ENCODE measurements at places on chromosomes 6 and 20.

DNA sequence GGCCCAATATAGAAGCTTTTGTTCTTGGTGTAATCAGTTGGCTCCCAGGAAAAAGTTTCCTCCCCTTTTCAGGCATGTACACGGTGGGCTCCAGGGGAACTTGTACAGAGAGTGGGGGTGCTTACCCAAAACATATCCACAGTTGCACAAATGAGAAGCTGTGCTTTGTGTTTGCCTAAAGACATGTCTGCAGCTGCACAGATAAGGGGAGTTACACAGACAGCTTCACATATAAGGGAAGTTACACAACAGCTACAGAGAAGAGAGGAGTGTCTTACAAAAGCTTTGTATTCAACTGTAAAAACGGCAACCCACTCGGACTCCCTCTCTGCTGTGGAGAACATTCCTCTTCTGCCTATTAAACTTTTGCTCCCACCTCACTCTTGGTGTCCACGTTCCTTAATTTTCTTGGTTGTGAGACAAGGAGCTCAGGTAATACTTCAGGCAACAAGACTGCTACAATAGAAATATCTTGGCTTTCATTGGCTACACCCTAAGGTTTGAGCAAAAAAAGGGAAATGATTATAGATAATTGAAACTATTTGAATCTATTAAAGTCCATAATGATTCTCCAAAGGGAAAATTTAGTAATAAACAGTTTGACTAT, 7.4 kb upstream of the PNRC1 start:
- no peak for DNase-seq
- no peak overlapping the region for H3K4me3 ChIP-seq
- no peak overlapping the region for H3K27ac ChIP-seq
- H3K4me1 ChIP-seq, result peaks cover 19% of the 10 kb centered on the region
- H3K36me3 ChIP-seq, result no peaks in the 10 kb centered on the region
- H3K27me3 ChIP-seq, result no peaks in the 10 kb centered on the region

GRCh38 chr6:13952101-13952500, 27.3 kb downstream of the RNF182 start:
- H3K27ac ChIP-seq, result no peak overlapping the region
- no peak for DNase-seq
- no peaks in the 10 kb centered on the region for H3K4me1 ChIP-seq
- H3K36me3 ChIP-seq, result no peaks in the 10 kb centered on the region
- H3K27me3 ChIP-seq, result no peaks in the 10 kb centered on the region

- DNase-seq, result no peak
- no peaks in the 10 kb centered on the region for H3K27me3 ChIP-seq
- no peak overlapping the region for H3K27ac ChIP-seq
- no peaks in the 10 kb centered on the region for H3K4me1 ChIP-seq
- no peak overlapping the region for H3K4me3 ChIP-seq
- H3K36me3 ChIP-seq, result no peaks in the 10 kb centered on the region
These were observed 294.1 kb downstream of the LRFN2 start for GRCh38 chr6:40293060-40293459.

DNA sequence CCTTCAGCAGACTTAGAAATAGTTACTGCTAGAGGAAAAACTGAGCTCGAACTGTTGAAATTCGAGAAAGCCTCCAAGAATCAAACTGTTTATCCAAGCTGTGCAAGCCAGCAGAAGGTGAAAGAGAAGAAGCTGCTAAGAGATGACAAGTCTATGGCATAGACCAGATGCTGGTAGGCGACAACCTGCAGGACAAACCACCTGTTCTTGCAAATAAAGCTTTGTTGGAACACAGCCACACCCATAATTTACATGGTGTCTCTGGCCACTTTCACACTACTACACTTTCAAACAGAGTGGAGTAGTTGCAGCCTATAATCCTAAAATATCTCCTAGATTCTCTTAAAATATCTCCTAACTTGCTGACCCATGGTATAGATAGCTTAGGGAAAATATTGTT, 33.3 kb downstream of the TNFRSF21 start:
- no peaks in the 10 kb centered on the region for H3K36me3 ChIP-seq
- no peak overlapping the region for H3K27ac ChIP-seq
- no peak overlapping the region for H3K4me3 ChIP-seq
- no peaks in the 10 kb centered on the region for H3K27me3 ChIP-seq

GRCh38 chr6:9621276-9621675, 793.6 kb downstream of the TFAP2A start:
- no peaks in the 10 kb centered on the region for H3K27me3 ChIP-seq
- no peak for DNase-seq
- H3K27ac ChIP-seq, result no peak overlapping the region
- H3K4me3 ChIP-seq, result no peak overlapping the region
- no peaks in the 10 kb centered on the region for H3K36me3 ChIP-seq

DNA sequence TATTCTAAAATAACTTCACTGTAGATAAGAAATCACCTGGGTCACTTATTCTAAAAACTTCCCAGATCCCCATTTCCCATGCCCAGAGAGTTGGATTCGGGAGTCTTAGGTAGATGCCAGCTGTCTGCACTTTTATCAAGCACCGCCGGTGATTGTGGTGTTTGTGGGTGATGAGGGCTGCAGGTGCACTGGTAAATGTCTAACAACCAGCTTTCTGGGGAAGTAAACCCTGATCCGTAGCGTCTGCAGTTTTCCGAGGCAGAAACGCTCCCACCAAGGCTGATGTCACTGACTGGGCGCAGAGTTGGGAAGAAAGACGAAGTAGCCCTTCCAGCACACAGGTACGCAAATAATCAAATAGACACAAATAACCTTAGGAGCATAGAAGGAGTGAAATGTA, 152.2 kb upstream of the KCNG1 start:
- H3K4me1 ChIP-seq, result no peaks in the 10 kb centered on the region
- H3K4me3 ChIP-seq, result no peak overlapping the region
- H3K36me3 ChIP-seq, result no peaks in the 10 kb centered on the region
- H3K27me3 ChIP-seq, result no peaks in the 10 kb centered on the region
- no peak overlapping the region for H3K27ac ChIP-seq

- peaks cover 3% of the 10 kb centered on the region for H3K27me3 ChIP-seq
- H3K4me1 ChIP-seq, result no peaks in the 10 kb centered on the region
- H3K36me3 ChIP-seq, result no peaks in the 10 kb centered on the region
- no peak overlapping the region for H3K27ac ChIP-seq
These were observed 58.2 kb upstream of the SYNDIG1 start for GRCh38 chr20:24411003-24411833.

DNA sequence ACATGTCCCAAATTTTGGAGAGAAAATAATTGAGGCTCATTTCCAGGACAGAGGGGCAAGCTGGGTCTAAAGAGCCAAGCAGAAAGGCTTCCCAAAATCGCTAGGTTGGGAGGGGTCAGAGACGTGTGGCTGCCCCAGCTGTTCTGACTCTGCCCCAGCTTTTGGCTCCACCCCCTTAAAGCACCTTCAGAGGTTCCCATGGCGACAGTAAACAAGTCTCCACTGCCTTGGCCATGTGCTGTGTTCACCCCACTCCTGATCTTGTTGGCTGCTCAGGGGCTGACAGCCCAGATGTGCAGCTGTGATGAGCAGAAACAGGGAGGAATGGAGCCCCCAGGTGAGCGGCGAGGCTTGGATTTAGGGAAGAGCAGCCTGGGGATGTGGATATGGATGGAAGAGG, 72.8 kb upstream of the SPTLC3 start:
- H3K27me3 ChIP-seq, result no peaks in the 10 kb centered on the region
- no peaks in the 10 kb centered on the region for H3K36me3 ChIP-seq
- H3K4me1 ChIP-seq, result no peaks in the 10 kb centered on the region
- no peak overlapping the region for H3K27ac ChIP-seq
- peak; percentile 44 for DNase-seq

DNA sequence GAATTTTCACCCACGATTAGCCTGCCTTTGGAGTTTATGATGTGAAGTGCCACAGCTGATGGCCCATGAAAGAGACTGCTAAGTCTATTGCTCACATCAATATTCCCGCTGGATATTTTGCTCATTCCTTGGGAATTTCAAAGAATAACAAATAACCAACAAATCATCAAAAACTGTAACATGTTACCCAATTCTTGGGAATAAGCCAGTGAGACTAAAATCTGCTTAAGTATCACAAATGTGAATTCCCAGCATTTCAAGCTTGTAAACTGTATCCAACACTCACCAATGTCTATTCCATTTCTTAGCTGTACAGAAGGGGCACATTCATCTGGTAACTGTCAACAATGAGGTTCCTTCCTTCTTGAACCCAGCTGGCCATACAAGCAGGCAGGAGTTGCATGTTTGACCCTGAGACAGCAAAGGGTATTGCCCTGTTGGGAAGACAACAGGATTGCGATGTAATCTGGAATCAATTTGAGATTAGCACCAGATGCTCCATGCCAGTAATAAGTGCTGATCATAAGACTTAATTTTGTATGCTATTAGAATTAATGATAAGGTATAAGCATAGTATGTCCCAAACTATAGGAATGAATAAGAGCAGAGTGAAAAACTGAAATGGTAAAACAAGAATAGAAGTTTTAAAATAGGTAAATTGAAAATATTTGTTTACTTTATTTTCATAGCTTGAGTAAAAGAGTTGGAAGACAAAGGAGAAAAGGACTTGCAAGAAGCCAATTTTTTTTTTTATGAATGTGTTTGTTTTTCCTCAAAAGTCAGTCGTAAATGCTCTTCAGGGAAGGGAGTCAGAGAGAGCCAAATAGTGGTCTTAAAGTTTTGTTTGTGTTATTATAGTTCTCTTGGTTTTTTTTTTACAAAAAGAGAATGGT, 58.8 kb downstream of the RSPO3 start:
- H3K4me1 ChIP-seq, result no peaks in the 10 kb centered on the region
- no peak for DNase-seq
- H3K27ac ChIP-seq, result no peak overlapping the region

- no peaks in the 10 kb centered on the region for H3K4me1 ChIP-seq
- H3K27me3 ChIP-seq, result no peaks in the 10 kb centered on the region
- no peak for DNase-seq
- H3K27ac ChIP-seq, result no peak overlapping the region
- no peak overlapping the region for H3K4me3 ChIP-seq
These were observed 8.7 kb downstream of the RPS21 start for GRCh38 chr20:62395311-62396242.

DNA sequence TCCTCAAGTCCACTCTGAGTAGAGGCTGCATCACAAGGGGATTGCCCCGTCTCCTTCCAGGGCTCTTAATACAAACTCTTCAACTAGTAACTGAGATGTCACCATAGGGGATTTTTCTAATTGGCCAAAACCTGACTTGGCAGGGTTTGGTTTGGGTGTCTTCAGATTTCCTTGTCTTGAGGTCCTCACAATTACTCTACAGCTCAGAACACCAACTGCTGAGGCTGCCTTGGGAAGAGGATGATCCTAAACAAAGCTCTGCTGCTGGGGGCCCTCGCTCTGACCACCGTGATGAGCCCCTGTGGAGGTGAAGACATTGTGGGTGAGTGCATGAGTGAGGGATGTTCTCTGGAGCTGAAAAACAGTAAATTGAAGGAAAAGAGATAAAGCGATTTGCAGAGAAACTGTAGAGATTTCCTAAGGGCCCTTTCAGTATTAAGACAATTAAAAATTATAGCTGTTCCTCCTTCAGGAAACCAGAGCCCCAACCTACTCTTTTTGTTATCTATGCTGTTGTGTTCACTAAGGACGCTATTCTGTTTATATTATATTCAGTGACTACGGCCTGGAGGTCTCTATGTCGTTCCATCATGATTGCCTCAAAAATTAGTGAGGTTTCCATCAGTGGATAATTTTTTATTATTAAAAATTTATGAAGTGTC, at the start of gene HLA-DQA1:
TSS of gene HLA-DQA1 (plus strand) at position 188 of the 662 bp plus-strand sequence. CDS start at position 241, 53 bp downstream.
- H3K4me3 ChIP-seq, result no peak within 1 kb of the TSS
- no peaks in the 10 kb centered on the region for H3K4me1 ChIP-seq
- H3K27me3 ChIP-seq, result no peaks in the 10 kb centered on the region
- DNase-seq, result no peak
- H3K36me3 ChIP-seq, result no peaks in the 10 kb centered on the region

DNA sequence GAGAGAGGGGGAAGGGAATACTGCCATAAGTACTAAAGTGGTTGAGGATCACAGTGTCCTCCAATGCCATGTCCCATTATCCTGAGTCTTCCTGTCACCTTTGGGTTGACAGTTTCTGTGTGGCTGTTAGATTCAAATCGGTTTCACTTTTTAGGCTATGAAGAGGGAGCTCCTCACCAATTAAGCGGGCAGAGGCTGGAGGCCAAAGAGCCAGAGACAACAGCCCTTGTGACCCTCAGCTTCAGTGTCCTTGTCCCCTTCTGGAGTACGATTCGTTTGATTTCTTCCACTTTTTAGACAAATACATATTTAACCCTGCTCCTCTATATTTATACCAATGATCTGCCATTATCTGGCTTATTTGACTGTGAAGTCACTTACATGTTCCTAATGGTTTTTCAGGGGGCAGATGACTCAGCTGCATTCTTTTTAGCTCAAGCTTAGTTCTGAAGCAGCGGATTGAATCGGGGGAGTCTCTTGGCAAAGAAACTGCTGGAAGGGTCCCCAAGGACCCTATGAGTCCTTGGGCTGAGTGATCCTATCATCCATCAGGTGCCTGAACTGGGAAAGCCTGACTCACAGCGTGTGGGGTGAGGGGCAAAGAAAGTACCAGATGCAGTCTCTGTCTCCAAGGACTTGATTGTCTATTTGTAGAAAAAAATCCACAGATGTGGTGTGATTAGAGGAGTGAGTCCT, 18.2 kb downstream of the FERMT1 start:
- no peaks in the 10 kb centered on the region for H3K36me3 ChIP-seq
- no peaks in the 10 kb centered on the region for H3K27me3 ChIP-seq
- no peaks in the 10 kb centered on the region for H3K4me1 ChIP-seq
- H3K27ac ChIP-seq, result no peak overlapping the region
- DNase-seq, result no peak
- no peak overlapping the region for H3K4me3 ChIP-seq

DNA sequence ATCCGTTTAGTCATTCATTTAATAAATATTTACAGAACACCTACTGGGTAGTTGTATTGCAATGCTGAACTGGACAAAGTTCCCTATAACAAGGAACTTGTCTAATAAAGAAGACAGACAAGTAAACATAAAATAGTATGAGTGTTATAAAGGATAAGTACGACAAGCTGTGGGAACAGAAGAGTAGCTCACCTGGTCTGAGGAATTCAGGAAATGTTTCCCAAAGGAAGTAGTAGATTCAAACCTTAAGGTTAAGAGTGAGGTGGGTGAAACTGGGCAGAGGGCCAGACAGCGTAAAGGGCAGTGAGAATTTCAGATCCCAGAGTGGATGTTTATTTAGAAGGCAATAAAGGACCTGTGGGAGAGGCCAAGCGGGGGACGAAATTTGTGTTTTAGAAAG, 72.3 kb upstream of the CD2AP start:
- no peaks in the 10 kb centered on the region for H3K4me1 ChIP-seq
- H3K36me3 ChIP-seq, result no peaks in the 10 kb centered on the region
- no peak overlapping the region for H3K4me3 ChIP-seq
- no peak for DNase-seq
- H3K27me3 ChIP-seq, result no peaks in the 10 kb centered on the region

DNA sequence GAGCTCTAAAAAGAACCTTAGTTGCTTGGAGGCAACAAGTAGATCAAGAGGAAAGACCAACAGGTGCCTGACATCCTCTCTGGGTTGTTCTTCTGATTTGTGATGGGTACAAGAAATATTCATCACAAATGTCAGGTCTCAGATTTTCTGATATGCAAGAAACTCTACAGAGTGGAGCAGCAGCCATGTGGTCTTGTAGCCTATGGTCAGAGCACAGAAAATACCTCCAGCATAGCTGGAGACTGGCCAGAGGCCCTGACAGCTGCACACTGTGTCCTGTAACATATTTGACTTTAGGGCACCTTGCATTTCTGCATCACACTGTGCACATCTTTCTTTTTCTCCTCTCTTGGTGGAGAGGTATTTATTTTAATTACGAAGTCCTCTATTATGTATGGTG, 116.3 kb downstream of the GMPR start:
- H3K4me1 ChIP-seq, result no peaks in the 10 kb centered on the region
- no peaks in the 10 kb centered on the region for H3K27me3 ChIP-seq
- H3K27ac ChIP-seq, result no peak overlapping the region
- DNase-seq, result no peak
- H3K4me3 ChIP-seq, result no peak overlapping the region

- peaks cover 2% of the 10 kb centered on the region for H3K4me1 ChIP-seq
- H3K27ac ChIP-seq, result no peak overlapping the region
- no peaks in the 10 kb centered on the region for H3K27me3 ChIP-seq
- no peaks in the 10 kb centered on the region for H3K36me3 ChIP-seq
- no peak overlapping the region for H3K4me3 ChIP-seq
These were observed 107.1 kb downstream of the CEBPB start for GRCh38 chr20:50297498-50298376.
